ENCODE measurements at places on chromosomes 2 and 18. TPM values are rescaled to one million over a fixed set of nuclear protein-coding genes. Genes with fewer than 3 reads are reported as not detected.
A peak's percentile ranks its signal among the peaks of the same experiment; 100 is the strongest.

- DNase-seq: no peak
Observed at GRCh38 chr2:234481301-234481700, 15.6 kb downstream of the ARL4C start.

DNA sequence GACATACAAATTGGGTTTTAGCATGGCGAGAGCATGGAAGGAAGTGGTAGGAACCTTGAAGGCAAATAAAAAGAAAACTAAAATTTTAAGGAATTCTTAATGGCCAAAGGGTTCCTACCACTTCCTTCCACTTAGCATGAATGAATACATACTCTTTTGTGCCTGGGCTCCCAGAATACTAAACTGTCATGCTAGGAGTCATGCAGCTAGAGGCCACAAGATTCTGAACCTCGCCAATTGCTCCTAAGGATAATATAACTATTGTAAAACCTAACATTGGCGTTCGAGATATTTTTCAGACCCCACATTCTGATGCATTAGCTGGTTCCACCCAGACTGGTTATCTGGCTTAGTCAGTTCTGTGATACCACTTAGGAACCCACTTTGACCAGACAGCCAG lies 38.6 kb upstream of the ARHGAP25 start:
- DNase-seq: no peak

RAB17 gene
- 0.25 TPM for polyA plus RNA-seq

- no peak for DNase-seq
Observed at GRCh38 chr2:162308747-162309503, 9.6 kb downstream of the IFIH1 start.

IL18RAP gene
- polyA plus RNA-seq: not detected

GRCh38 chr2:240999873-241000541 lies 1.6 kb downstream of the SNED1 start:
- no peak for DNase-seq

MALL gene
- polyA plus RNA-seq: 2.4 TPM

TEKT4 gene
- polyA plus RNA-seq: not detected

POTEI gene
- not detected for polyA plus RNA-seq

DNA sequence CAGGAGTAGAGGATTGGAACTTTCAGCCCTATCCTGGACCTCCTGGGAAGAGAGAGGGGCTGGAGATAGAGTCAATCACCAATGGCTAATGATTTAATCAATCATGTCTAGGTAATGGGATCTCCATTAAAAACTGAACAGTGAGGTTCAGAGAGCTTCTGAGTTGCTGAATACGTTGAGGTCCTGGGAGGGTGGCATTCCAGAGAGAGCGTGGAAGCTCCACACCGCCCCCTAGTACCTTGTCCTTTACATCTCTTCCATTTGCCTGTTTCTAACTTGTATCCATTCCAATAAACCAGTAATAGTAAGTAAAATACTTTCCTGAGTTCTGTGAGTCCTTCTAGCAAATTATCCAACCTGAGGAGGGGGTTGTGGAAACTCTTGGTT lies 101.7 kb downstream of the B3GNT2 start:
- no peak for DNase-seq

DNA sequence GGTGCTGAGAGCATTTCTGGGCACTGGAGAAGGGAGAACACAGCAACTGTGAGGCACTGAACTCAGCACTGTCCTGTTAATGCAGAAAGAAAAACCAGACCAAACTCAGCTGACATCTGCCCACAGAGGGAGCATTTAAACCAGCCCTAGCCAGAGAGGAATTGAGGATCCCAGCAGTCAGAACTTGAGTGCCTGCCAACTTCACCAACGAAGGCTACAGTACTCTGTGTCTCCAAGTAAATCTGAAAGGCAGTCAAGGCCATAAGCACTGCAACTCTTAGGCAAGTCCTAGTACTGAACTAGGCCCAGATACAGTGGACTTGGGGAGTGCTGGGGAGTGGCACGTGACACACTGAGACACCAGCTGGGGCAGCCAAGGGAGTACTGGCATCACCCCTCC lies 176.2 kb upstream of the ZC3H15 start:
- DNase-seq: no peak

GRCh38 chr18:64037812-64038414 lies 68.0 kb downstream of the SERPINB8 start:
- DNase-seq: no peak

- DNase-seq: no peak
Observed at GRCh38 chr2:8469709-8470493, 212.0 kb upstream of the ID2 start.

DNA sequence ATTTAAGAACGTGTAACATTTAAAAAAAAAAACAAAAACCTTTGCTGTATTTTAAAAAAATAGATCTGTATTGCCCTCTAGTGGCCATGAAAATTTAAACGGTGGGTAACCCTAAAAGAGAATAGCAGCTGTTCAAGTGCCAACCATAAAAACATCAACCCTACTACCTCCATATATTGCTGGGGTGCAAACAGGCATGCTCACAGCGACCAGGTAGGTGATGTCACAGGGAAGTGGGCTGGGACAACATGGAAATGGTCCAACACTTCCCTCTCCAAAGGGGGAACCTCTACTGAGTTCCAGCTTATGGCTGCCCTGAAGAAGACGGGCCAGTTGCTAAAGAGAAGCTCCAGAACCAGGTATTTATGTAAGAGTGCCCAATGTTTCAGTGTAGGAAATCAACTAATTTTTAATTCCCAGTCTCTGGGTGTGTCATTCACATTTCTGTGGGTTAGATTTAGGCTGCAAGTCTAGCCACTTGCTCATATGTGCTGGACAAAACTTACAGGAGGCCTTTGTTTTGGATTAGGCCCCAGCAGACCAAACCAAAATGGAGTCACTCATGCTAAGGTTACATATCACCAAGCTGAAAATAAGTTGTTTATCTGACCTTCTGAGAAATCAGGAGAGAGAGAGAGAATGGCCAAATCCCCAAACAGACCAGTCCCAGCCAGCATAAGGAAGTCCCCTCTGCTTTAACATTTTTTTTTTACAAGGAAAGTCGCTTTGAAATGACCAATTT lies 54.5 kb downstream of the SKA1 start:
- no peak for DNase-seq

DNA sequence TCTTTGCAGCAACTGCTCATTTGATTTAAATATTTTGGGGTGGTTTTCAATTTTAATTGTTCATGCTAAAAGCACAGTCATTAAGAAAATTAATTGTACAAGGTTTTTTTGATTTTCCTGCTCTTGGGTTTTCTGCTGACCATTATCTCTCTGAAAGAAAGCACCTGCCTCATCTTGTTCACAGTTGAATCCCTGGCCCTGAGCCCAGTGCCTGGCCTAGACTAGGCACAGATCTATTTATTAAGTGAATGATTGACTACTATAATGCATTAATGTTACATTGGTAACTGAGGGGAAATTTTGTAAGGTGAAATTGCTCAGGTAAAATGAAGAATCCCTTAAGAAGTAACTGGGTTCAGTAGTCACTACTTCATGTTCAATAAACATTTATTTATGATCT lies 22.0 kb downstream of the IL1RL2 start:
- DNase-seq: no peak

KLHL41 gene
- polyA plus RNA-seq: 0.17 TPM

EPHA4 gene
- 57.2 TPM for polyA plus RNA-seq

DNA sequence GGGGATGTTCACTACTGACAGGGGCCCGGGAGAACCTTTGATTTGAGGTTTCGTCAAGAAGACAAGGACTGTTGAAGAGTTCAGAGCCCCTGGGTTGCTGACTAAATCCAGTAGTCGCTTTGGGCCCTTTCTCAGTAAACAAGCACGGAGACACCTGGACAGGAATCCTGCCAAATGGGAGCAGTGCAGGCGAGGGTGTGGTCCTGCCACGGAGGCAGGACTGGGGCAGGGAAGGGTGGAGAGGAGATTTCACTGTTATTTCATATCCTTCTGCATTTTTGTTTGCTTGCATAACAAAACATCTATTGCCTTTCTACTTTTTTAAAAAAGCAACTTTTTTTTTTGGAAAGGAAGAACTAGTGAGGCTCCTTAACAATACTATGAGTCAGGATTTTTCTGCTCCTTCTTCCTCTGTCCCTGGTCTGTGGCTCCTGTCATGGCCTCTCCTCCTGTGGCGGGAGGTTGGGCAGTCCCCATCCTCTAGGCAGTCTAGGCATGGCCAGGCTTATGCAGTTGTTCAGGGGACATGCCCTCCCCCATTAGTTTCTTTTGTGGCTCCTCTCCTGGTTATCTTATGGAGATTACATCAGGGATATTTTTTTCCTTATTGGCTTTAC lies 57.7 kb downstream of the ARHGEF4 start:
- DNase-seq: no peak

- no peak for DNase-seq
Observed at GRCh38 chr2:49487139-49487538, 332.8 kb upstream of the FSHR start.

TMEM178A gene
- polyA plus RNA-seq: 2.0 TPM

- no peak for DNase-seq
Observed at GRCh38 chr2:15764683-15765011, 173.0 kb downstream of the DDX1 start.

EN1 gene
- not detected for polyA plus RNA-seq

ZAP70 gene
- 0.10 TPM for polyA plus RNA-seq

DNA sequence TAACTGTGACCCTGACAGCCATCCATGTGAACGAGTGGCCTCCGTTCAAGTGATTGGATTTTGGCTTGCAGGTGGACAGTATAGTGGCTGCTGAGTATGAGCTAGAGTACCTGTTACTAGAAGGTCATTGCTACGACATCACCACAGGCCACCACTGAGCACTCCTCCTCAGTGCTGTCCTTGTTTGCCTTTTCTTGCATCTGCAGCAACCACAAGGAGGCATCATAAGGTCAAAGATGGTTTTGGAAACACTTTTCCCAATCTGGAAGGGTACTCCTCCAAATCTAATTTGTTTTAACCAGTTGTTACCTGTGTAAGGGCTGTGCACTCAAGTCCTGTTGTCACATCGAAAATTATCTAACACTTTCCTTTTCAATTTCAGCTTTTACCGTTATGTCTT lies 81.2 kb downstream of the UGGT1 start:
- no peak for DNase-seq

FEV gene
- polyA plus RNA-seq: not detected

FBXO41 gene
- polyA plus RNA-seq: 1.9 TPM

DNA sequence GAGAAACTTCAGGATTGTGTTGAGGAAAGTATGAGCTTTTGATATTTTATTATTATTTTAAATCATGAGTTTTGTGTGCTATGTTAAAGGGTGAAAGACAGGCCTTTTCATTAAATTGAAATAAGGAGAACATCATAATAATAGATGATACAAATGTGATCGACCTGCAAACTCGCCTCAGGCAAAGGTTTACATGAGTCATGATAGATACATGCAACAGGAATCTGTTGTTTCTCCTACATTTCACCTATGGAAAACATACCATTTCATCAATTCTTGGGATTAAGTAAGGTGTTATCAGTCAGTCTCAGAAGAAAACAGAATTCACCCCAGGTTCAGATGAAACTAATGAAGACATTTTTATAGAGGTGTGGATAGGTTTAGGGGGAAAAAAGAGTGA lies 1992.5 kb upstream of the PIK3C3 start:
- DNase-seq: no peak

CDH19 gene
- polyA plus RNA-seq: not detected

DNA sequence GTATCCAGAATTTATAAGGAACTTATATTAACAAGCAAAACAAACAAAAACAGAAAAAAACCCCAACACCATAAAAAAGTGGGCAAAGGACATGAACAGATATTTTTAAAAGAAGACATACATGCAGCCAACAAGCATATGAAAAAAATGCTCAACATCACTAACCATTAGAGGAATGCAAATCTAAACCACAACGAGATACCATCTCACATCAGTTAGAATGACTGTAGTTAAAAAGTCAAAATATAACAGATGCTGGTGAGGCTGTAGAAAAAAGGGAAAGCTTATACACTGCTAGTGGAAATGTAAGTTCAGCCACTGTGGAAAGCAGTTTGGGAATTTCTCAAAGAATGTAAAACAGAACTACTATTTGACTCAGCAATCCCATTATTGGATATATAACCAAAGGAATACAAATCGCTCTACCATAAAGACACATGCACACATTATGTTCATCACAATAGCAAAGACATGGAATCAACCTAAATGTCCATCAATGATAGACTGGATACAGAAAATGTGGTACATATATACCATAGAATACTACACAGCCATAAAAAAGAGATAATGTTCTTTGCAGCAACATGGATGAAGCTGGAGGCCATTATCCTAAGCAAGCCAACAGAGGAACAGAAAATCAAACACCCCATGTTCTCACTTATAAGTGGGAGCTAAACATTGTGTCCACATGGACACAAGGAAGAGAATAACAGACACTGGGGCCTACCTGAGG lies 25.3 kb downstream of the PREPL start:
- peak; percentile 12 for DNase-seq

- no peak for DNase-seq
Observed at GRCh38 chr18:51712821-51713220, 515.3 kb upstream of the MEX3C start.

DNA sequence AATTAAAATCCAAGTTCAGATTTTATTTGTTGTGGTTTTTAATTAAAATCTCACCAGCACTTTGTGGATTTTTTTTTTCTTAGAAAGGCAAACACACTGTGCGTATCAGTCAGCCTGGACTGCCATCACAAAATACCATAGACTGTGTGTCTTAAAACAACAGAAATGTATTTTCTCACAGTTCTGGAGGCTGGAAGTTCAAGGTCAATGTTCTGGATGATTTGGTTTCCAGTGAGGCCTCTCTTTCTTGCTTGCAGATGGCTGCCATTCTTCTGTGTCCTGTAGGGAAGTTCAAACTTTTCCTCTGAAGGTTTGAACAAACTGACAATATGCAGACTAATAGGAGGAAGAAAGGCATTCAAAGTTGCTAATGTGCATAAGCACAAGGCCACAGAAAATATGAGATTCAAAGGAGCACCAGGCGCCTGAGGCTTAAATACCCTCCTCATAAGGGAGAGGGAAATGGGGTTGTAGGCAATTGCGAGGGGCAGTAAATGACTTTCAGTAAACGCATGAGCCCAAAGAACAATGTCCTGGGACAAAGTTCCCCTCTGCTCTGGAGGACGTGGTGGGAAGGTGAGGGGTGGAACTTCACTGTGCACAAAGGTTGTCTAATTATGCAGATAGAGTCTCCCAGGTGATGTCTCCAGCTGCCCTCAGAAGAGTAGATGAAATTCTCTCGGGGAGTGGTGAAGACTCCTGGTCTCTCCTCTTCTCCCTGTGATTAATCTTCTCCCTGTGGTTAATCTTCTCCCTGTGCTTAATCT lies 26.5 kb upstream of the KCNF1 start:
- DNase-seq: no peak

TMEM127 gene
- polyA plus RNA-seq: 115 TPM

GRCh38 chr2:226971084-226971483 lies 135.2 kb downstream of the RHBDD1 start:
- no peak for DNase-seq

ZNF804A gene
- 0.96 TPM for polyA plus RNA-seq

IL1B gene
- 7.6 TPM for polyA plus RNA-seq

GRCh38 chr2:195543902-195544894 lies 112.8 kb upstream of the SLC39A10 start:
- no peak for DNase-seq

PAIP2B gene
- 0.29 TPM for polyA plus RNA-seq

- DNase-seq: no peak
Observed at GRCh38 chr18:48571639-48572384, 33.0 kb downstream of the CTIF start.

LBX2 gene
- polyA plus RNA-seq: 0.37 TPM

Data from BJ (cell line).